ENCODE measurements at places on chromosomes 7 and 10.

DNA sequence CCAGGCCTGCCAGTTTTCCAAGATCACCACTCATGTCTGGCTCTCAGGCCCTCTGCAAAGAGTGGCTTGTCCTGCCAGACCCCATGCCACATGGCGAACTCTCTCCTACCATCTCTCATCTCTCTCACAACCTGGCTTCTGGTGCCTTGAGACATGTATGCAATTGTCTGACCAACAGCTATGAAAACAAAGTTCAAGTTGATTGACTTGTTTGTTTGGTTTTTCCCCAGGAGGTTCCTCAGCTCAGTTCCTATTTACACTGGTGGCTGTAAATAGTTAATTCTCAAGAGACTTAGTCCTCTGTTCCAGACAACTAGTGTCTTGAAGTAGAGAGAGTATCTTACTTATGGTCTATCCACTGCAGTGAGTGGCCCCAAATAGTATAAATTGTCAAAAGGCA lies 131.8 kb downstream of the SNX10 start:
- no peak for DNase-seq

DNA sequence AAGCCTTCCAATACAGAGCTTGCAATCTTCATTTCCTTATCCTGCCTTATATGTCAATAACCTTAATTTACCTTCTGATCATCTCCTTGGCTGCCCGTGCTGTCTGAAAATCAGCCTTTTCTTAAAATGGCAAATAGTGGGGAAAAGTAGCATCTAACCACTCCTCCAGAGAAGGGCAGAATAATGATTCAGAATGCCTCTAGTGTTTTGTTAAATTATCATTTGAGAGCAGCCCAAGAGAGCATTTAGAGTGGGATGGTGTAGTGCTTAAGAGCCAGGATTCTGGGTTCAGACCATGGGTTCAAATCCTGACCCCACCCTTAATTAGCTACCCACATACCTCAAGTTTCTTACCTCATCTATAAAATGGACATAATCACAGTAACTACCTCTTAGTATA lies 4.6 kb upstream of the TMEM139 start:
- no peak for DNase-seq

DNA sequence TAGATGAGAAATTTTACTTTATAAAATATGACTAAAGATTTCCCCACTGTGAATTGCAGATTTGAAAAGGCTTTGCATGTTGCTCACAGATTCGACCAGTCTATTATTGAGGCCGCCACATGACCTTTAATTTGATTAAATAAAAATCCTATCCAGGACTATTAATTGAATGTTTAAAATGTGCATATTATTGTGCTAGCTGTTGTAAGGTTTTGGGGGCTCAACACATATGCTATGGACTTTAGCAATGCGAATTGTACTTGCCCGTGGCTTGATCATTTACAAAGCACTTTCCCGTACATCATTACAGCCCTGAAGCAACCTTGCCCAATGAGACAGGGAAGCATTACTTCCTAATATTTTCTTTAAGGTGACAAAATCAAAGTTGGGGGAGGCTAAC lies 243.0 kb downstream of the ACTR3B start:
- no peak for DNase-seq

GRCh38 chr10:112223725-112224124 lies 40.2 kb upstream of the GPAM start:
- DNase-seq, result no peak

GRCh38 chr7:106957766-106958165 lies 86.7 kb upstream of the PRKAR2B start:
- peak; percentile 74 for DNase-seq

- DNase-seq, result no peak
Observed at GRCh38 chr10:122208571-122209430, 62.3 kb upstream of the BTBD16 start.

DNA sequence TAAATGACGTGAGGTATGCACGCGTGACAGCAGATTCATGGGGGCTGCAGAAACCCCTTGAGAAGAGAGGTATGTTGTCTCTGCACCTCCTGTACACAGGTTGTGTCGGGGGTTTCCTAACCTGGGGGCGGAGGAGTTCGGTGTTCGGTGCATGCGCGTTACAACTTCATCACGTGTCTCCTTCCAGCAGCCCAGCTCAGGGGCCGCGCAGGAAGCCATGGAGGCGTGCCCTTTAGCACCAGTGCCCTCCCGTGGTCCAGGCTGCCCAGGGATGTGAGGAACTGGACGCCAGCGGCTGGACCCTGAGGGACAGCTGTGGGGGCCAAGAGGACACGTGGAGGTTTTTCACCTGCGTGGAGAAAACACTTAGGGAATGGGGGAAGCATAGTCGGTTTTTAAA lies 186.4 kb downstream of the EBF3 start:
- DNase-seq, result no peak

DNA sequence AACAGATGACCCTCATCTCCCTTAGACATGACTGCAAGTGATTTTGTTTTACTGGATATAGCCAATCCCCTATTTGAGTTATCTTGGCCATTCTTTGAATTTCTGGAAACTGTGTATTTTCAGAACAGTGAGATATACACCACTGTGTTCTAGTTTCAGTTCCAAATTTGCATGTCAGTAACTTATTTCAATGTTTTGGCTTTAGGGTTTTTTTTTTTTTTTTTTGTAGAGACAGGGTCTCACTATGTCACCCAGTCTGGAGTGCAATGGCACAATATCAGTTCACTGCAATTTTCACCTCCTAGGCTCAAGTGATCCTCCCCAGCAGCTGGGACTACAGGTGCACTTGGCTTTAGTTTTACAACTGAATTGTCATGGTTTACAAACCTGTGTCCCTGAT lies 67.2 kb downstream of the ATAD1 start:
- no peak for DNase-seq

- DNase-seq, result peak; percentile 69
Observed at GRCh38 chr7:74598558-74598957, 59.0 kb upstream of the GTF2I start.

DNA sequence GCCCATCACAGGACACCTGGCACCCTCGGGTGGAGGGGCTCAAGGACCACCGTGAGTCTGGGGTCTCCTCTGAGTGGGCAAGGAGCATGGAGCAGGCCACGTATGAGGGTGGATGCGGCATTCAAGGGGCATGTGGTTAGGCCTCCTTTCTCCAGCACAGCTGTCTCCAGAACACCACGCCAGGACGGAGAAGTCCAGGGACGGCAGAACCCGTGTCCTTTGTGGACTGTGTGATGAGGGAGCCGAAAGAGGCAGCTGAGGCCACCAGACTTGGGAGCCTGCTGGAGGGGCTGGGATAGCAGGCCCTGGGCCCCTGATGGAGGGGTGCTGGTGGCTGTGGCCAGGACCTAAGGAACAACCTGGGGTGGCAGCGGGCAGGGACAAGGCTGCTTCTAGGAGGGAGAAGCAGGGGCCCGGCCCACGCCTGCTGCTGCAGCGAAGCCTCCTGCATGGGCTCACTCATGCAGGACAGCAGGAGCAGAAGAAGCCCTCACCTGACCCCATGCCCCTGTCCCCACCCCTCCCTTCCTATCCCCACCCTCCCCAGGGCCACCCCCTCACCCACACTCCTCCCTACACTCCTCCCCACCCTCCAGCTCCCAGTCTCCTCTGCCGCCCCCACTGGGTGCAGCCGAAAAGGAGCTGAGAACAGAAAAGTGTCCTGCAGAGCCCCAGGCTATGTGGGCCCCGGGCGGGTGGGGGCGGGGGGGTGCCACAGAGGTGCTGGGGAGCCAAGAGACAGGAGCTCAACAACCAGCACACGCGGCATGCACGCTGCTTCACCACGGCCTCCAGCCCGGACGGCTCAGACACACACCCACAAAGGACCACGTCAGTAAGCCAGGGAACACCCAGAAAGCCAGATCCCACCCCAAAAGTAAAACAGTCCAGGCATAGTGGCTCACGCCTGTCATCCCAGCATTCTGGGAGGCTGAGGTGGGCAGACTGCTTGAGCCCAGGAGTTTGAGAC lies 29.7 kb downstream of the ZFAND2A start:
- no peak for DNase-seq

DNA sequence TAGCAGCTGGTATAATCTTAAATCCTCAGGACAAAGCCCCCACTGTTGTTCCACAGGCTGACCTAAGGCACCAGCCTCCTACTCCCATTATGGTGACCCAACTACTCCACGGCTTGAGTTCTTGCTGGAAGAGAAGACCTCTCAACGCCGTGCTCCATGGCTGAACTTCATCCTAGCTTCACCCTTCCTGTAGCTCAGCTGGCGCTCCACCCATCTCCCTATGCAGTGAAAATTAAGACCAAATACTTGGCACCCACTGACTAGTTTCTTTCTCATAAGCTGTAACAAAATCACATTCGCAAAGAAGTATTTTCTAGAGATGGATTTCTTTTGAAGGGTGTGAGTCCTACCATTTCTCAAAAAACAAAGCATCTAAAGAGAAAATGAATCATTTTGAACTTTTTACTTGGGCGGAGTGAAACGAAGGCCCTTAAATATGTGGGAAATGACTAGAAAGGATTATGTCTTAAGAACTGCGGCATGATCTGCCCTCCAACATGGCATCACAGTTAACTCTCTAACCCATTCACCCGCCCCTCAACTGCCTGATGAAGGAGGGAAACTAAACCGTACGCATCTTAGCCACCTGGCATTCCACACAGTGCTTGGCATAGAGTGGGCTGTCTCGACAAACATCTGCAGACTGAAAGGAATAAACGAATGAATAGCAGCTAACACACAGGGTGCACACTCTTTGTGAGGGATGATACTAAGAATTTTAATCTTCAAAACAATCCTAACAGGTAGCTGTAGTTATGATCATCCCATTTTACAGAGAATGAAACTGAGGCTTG lies 32.7 kb downstream of the GFRA1 start:
- no peak for DNase-seq

- no peak for DNase-seq
Observed at GRCh38 chr7:118289476-118289875, 65.0 kb downstream of the ANKRD7 start.

- DNase-seq, result no peak
Observed at GRCh38 chr10:131579251-131580071, 267.9 kb upstream of the TCERG1L start.

GRCh38 chr10:94085766-94086437 lies 92.2 kb downstream of the PLCE1 start:
- DNase-seq, result no peak

GRCh38 chr10:75658915-75659314 lies 227.5 kb downstream of the LRMDA start:
- no peak for DNase-seq

DNA sequence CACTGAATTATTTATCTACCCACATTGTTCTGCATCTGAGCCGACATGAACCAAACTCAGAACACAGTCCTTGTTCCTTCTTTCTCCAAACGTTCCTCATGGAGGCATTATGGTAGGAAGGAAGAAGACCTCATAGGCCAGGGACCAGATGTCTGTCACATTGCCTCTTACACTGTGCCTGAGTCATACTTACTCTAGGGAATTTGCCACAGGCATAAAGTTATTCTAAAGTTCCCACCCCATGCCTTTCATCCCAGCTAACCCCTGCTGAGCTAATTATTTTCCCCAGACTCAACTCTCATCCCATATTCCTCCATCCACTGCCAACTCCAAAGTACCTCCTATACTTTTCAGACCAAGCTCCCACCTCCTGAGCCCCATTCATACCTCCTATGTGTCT lies 21.2 kb downstream of the MAT1A start:
- no peak for DNase-seq

DNA sequence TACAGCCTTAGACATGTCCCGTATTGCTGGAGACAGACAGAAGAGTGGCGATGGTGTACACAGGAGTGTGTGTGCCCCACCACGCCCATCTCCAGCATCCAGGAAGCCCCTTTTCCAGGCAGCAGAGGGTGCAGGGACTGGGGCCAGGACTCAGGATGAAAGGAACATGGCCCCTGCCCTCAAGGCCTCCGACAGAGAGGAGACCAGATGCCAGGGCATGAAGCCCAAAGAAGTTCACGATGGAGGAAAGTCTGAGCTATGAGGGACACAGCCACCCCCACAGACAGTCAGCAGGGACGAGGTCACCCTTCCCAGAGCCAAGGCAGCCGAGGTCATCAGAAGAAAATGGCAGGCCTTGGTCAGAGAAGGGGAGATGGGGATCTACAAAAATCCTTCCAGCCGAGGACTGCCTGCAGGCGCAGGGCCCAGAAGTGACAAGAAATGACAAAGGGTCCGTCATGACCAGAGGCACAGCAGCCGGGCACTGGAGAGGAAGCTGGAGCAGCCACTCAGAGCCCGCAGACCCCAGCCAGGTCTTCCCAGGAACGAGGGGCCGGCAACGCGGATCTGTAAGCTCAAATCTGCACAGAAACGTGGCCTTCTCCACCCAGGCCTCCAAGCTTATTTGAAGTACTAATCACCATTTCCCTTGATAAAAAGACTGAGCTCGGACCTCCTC lies 78.7 kb upstream of the PPP2R2D start:
- DNase-seq, result no peak

DNA sequence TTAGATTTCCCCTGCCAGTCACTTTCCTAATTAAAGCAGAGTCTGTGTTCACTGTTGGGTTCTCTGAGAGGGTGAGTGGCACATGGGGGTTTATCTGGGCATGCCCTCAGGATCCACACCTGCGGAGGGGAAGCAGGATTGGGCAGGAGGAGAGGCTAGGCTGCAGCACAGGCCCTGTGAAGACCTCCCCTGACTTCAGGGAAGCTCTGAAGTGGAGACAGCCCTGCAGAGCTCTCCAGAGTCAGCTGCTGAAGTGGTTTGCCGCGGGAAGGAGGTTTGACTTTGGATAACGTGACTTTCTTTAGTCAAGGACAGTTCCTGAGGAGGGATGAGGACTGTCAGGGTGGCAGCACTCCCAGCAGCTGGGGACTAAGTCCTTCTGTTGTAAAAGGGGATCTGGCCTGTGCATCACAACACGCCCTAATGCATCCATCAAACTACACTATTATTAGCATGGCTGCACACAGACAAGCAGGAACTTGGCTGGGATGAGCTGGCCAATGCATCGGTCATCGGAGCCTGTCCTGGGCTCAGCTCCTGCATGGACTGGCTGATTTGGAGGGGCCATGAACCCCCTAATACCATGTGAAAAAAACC lies 50.9 kb upstream of the LEP start:
- DNase-seq, result no peak

DNA sequence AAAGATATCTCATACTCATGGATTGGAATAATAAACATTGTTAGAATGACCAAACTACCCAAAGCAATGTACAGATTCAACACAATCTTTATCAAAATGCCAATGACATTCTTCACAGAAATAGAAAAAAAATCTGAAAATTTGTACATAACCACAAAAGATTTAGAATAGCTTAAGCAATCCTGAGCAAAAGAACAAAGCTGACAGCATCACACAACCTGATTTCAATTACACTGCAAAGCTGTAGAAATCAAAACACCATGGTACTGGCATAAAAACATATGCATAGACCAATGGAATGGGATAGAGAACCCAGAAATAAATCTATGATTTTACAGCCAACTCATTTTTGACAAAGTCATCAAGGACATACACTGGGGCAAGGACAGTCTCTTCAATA lies 130.0 kb upstream of the TMEM72 start:
- no peak for DNase-seq

DNA sequence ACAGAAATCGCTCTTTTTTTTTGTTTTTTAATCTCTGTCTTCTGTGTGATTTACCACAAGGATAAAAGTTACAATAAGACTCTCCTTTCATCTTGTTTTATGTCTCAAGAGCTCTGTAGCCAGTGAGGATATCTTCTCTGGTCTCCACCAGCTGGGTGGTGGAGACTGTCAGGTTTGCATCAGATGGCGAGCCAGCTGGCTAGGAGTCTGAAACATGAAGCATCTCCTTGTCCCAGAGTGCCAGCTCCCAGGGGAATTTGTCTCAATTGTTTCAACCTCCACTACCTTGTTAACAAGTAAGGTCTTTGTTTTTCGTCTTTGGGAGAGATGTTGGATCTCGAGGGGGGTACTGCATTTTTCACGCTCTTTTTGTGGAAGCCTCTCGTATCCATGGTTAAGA lies 47.3 kb downstream of the FRMPD2 start:
- DNase-seq, result no peak
